ENCODE measurements at places on chromosomes 4 and X.

DNA sequence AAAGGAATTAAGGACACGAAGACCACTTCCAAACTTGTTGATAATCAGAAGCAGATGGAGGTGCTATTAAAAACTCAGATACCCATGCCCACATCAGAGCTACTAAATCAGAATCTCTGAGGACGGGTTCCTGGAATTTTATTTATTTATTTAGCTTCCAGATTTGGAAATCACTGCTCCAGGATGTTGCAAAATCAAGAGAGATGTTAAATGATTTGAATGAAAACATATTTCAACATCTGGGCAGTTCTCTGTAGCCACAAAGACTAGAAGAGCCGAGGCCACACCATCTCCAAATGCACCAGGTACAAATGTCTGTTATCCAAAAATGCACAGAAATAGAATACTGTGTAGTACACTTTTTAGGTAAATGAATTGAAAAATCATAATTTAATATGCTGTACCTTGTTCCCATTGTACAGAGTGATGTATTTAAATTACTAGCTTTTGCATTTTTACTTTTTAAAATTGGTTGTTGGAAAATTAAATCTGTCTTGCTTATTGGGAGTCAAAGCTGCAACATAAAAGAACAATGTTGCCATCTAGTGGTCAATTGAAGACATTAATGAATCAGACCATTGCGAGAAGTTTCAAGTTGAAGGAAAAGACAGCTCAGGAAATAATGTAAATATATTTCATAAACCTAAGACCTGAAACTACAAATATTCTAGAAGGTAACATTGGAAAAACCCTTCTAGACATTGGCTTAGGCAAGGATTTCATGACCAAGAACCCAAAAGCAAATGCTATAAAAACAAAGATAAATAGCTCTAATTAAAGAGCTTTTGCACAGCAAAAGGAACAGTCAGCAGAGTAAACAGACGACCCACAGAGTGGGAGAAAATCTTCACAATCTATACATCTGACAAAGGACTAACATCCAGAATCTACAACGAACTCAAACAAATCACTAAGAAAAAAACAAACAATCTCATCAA, 151.3 kb upstream of the TTC29 start:
- DNase-seq: no peak

GRCh38 chr4:36218121-36218520, 26.2 kb downstream of the ARAP2 start:
- DNase-seq: no peak

DNA sequence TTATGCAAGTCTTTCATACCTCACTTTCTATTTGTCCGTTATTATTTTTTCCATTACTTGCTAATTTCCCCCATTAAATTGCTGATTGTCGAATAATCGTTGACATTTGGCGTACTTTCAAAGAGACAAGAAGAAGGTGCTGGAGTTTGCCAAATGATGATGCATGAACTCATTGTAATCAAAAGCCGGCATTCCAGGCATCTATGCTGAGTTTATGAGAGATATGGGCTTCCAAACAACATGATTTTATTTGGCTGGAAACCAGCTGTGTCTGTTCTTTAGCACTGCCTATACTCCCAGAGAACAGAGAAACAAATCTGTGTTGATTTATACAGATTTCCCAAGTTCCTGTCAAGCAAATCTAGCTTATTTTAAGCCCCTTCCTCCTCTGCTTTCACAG, 80.8 kb upstream of the RPS6KA3 start:
- no peak for DNase-seq

DNA sequence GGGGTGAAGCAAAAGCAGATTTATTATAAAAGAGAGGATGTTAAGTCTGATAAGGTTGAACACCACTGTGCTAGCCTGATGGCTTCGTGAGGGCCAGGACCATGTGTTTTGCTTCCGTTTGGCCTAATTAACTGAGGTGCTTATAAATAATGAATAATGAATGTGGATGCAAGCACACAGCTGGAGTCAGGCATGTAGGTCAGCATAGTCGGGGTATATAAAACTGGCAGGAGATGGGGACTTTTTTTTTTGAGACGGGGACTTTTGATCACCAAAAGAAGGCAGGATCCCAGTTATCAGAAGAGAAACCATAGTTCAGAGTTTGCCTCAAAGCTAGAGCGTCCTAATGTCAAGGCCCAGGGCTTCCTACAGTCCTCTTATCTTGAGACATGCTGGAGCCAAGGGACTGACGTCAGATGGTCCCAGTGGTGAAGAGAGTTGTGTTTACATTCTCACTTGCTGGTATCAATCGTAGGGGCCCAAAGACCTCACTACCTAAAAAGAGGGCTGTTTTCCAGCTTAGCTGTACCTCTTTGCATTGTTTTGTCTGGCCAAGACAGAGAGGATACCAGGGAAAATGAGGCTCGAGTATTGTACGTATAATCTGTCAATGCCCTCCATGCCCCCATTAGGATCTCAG, 50.4 kb downstream of the RTL9 start:
- DNase-seq: no peak

- DNase-seq: no peak
Observed at GRCh38 chr4:112076919-112077608, 68.2 kb upstream of the FAM241A start.

DNA sequence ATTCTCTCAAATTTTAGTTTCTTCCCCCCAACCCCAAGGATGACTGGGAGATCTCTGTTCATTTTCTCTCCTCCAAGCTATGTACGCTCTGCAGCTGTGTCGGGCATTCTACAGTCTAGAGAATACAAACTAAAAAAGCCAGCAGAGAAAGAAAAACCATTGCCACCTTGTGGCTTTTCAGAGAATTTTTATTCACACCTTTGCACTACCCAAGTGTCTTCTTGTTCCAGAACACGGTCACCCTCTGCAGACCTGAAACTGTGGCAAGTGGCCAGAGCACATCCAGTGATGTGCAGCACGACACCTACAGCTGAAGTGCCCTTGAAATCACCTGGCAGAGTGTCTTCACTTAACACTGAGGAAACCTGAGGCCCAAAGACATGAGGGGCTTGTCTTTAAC, 68.6 kb downstream of the CHST7 start:
- DNase-seq: no peak

DNA sequence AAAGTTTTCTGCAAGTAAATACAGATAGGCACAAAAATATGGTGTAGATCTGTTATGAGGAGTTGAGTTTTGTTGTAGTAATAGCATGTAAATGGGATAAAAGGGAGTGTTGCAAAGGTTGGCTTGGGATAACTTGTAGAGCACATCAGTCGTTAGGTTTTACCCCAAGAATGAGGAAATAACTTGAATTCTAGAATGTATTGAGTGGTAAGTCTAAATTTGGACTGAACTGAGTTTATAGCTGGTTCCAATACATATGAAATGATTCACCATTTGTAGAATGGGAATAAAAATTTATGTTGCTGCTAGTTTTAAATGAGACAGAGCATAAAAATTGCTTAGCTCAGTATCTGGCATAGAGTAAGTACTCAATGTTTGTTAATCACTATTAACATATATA, 719.2 kb downstream of the FSTL5 start:
- no peak for DNase-seq

DNA sequence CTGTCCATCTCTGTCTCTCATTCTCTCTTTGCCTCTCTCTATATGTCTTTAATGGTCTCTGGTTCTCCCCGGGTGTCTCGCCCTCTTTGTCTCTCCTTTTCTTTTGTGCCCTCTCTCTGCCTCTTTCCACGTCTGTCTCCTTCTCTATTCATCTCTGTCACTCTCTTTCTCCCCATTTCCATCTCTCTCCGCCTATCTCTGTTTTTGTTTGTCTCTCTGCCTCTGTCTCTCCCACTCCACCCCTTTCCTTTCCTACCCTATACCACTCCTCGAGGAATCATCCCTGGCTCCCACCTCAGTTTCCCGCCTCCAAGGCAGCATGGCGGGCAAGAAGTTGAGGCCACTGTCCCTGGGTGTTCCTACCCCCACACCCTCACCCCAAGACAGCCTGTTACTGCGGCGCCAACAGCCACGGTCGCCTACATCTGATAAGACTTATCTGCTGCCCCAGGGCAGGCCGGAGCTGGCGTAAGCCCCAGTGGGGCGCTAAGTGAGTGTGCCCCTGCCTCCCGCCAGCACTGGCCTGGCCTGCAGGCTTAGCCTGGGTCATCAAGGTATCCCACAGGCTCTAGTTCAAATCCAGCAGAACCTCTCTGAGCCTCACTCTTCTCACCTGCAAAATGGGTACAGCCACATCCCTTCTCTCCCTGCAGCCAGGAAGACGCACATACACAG, 713 bp upstream of the GATA1 start:
- DNase-seq: no peak

DNA sequence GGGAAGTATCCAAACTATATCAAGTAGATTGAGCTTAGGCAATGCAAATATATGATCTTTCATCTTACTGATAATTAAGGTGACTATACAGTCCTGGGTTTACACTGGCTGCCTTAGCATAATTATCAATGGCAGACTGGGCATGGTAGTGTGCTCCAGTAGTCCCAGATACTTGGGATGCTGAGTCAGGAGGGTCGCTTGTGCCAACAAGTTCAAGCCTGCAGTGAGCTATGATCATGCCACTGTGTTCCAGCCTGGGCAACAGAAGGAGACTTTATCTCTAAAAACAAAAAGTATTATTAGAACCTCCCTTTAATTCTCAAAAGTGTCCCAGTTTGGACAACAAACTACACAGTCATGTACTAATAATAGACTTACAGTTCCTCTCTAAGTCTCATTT, 99.4 kb upstream of the RASGEF1B start:
- no peak for DNase-seq

DNA sequence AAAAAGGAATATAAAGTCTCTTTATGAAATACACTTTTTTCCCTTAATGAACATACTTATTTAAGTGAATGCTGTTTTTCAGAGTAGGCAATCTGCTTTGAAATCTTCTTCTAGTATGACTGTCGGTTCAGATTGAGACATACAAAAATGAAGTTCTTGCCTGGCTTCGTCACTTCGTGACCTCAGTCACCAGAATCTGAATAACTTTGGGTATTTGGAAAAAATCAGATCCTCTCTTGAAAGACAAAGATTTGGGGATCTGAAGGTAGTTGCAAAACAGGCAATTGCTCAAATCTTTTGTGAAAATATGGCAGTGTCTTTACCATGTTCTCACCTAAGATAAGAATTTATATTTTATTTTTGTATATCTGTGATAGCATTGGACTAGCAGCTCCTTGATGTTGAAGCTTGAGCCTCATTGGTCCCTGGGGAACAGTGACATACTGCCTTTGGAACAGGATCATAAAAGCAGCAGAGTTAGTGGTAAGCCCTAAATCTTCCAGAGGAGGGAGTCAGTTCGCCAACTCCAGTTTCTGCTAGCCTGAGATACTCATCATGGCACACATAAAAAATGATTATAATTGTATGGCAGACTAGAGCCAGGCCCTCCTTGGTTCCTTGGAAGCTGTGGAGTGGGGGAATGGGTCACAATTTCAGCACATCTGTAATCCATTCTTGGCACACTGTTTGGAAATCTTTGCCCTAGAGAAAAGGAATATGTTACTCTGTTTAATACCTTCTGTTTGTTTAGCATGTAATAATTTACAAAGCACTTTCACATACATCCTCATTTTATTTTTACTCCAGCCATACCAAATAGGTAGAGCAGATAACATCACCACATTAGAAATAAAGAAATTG, 5.0 kb downstream of the ARFIP1 start:
- no peak for DNase-seq

GRCh38 chr4:103137446-103137827, 37.8 kb upstream of the BDH2 start:
- DNase-seq: no peak

GRCh38 chrX:50780144-50780543, 33.9 kb downstream of the SHROOM4 start:
- no peak for DNase-seq

Data from coronary artery (tissue), 2 donors.